ENCODE measurements at places on chromosomes 2 and 18. TPM values are rescaled to one million over a fixed set of nuclear protein-coding genes. Genes with fewer than 3 reads are reported as not detected.
A peak's percentile ranks its signal among the peaks of the same experiment; 100 is the strongest.

LRP1B gene
- total RNA-seq, result not detected

TTLL4 gene
- 6.3 TPM for total RNA-seq

GCKR gene
- total RNA-seq, result not detected

KCNG2 gene
- total RNA-seq, result 3.8 TPM

WNT6 gene
- 0.14 TPM for total RNA-seq

KLHL14 gene
- not detected for total RNA-seq

CD226 gene
- 0.31 TPM for total RNA-seq

TLX2 gene
- total RNA-seq, result not detected

PID1 gene
- not detected for total RNA-seq

ALPP gene
- 6.2 TPM for total RNA-seq

GAREM1 gene
- not detected for total RNA-seq

DNA sequence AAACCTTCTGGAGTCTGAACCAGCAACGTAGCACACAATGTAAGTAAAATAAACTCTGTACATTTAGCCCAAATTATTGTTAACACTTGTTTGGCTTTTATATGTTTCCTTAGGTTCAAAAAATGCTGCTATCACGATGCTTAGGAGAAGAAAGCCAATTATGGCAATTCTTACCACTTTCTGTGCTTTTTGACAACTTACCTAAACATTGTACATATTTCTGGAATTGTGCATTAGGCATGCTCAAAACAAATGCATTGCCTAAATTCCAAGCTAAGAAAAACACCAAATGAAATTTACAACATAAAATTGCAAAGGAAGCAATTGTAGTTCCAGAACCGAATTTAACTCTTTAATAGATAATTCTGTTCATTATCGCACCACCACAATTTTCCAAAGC is 585.6 kb upstream of the DSEL start:
- DNase-seq, result no peak

DNA sequence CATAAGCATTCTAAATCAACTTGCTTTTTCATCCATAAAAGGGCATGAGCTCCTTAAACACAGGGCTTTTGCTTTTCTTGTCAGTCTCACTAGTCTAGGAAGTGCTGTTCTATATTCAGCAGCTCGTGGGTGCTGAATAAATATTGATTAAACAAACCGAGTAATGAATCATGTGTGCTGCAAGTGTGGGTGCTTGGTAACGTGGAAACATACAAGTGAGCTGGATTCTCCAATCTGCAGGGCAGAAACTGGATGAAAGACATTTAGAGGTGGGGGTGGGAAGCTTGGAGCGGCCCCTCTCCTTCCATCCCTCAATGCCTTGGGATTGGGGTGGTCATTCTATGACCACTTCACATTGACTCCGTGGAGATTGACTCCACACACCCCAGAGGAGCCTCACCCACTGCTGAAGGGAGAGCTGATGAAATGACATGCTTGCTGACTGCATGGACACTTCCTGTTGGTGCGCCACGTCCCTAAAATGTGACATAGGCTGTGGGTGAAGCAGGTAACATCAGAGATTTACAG is 114.6 kb downstream of the DOCK10 start:
- no peak for DNase-seq

DNA sequence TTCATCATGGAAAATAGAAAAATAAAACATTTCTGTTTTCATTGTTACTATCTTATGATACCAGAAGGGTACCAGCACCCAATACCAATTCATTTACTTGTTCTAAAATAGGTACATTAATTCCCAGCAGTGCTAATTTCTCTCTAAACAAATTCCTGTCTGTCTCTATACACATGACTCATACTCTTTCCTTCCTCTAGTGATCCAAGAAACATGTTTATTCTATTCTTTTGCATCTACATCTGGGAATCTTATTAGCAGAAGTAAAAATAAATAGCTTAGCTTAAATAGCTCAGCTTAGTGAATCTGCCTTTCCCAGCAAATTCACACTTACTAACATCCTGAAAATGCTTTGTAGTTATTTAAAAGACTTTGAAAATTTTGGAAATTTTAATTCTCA is 84.5 kb upstream of the MAPRE2 start:
- no peak for DNase-seq

DNA sequence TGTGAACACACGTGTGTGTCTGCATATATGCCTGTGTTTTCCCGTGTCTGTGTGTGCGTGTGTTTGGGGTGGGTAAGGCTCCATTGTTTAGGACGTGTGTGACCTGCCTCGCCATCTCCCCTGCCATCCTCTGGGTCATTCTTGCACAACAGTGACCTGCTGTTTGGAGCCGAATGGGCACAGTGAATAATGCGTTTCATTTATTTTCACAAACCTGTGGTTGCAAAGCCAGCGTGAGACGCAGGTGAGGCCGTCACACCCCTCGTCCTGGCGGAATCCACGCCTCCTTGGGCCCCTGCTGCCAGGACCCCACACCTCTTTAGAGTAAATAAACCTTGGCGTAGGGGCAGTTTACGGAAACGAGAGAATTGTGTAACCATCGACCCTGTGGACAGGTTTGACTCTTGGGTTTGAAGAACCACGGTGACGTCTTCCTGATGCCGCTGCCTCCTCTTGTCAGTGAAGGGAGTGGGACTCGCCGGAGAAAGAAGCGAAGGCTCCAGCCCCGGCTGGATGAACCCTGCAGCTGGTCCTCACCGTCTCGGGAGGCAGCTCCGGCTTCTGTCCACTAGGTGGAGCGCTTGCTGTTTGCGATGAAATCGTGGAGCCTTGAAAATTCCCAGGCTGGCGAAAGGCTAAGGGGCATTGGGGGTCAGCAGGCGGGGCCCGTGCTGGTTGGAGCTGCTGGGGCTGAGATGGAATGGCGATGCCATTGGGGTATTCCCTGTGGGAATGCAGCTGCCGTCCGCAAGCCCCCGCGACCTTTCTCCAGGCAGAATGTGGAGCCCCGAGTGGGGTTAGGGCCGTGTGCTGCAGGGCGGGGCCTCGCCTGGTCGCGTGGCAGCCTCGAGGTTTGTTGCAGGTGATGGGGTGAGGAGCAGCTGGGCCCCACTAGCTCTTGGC is 81.1 kb downstream of the RTP5 start:
- DNase-seq, result peak; percentile 67

GRCh38 chr2:62741954-62742722 is 36.6 kb downstream of the EHBP1 start:
- no peak for DNase-seq

DNA sequence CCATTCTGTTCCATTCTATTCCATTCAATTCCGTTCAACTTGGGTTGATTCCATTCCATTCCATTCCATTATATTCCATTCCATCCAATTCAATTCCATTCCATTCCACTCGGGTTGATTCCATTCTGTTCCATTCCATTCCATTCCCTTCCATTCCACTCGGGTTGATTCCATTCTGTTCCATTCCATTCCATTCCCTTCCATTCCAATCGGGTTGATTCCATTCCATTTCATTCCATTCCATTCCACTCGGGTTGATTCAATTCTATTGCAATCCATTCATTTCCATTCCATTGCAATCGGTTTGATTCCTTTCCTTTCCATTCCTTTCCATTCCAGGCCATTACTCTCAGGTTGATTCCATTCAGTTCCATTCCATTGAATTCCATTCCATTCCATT is 1138.4 kb downstream of the RPIA start:
- no peak for DNase-seq

DNA sequence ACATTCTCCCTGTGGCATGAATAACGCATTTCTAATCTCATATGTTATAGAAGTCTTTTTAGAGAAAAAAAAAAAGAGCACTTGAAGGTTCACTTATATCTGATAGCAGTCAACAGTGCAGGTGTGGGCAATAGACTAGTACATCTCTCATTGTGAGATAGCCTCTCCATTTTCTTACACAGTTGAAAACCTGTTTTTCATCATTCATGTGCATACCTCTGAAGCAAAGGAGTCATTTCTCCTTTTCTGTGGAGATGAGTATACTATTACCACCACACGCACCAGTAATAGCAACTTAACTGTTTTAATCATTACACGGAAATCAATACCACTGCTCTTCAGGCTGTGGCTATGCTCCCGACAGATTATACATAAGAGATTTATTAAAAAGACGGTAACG is 1653.3 kb upstream of the TMEFF2 start:
- DNase-seq, result no peak

GRCh38 chr2:240226672-240227537 is 86.4 kb upstream of the OTOS start:
- no peak for DNase-seq

DNA sequence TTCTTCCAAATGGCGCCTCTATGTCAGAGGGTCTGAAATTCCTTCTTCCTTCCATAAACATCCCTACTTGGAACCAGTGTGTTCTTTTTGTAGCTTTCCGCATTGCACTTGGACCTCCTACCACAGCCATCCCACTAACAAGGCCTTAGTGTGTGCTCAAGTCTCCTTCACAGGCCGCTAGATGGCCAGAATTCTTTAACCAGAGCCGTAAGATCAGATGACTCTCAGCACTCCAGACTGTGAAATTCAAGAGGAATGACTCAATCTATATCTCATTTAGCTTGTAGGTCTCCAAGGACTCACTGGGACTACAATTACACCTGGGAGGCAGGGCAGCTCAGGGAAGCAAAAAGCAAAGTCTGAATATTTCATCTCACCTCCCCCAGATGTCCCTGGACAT is 298.9 kb downstream of the EIPR1 start:
- DNase-seq, result no peak

- DNase-seq, result no peak
Observed at GRCh38 chr18:51253476-51253875, 56.0 kb upstream of the MEX3C start.

- DNase-seq, result peak; percentile 79
Observed at GRCh38 chr18:55489034-55489986, 98.7 kb downstream of the TCF4 start.

DNA sequence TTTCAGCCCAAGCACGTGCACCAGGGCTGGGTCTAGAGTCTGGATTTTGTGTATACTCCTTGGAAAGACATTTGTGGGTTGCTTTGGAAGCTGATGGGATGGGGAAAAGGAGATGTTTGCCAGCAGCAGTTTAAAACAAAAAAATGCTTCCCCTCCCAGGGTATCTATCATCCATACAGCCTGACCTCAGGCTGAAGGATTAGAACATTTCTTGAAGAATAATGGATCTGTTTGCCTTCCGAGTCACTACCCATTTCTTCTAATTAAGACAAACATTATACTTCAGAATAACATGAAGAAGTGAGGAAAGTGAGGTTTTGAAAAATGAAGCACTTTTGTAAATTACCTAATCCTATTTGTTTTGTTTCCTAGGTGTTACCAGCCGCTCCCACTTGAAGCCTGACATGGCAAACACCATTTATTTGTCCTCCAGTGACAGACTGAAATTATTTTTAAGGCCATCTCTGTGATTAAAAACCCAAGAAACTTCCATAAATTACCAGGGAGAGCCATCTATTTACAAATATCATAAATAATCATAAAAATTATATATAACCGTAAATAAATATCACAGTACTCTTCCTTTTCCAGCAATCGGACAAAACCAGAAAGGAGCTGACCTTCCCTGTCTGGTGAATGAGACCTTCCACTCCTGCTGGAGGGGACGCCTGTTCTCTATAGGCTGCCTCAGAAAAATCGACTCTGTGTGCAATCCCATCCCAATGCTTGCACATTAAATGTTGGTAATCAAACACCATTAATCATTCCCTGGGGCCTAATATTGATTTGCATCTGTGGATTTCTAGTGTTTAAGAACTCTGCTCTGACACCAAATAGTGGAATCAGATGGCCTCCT is 106.8 kb downstream of the C1D start:
- no peak for DNase-seq

- DNase-seq, result no peak
Observed at GRCh38 chr2:6933911-6934310, 16.7 kb downstream of the RNF144A start.

DNA sequence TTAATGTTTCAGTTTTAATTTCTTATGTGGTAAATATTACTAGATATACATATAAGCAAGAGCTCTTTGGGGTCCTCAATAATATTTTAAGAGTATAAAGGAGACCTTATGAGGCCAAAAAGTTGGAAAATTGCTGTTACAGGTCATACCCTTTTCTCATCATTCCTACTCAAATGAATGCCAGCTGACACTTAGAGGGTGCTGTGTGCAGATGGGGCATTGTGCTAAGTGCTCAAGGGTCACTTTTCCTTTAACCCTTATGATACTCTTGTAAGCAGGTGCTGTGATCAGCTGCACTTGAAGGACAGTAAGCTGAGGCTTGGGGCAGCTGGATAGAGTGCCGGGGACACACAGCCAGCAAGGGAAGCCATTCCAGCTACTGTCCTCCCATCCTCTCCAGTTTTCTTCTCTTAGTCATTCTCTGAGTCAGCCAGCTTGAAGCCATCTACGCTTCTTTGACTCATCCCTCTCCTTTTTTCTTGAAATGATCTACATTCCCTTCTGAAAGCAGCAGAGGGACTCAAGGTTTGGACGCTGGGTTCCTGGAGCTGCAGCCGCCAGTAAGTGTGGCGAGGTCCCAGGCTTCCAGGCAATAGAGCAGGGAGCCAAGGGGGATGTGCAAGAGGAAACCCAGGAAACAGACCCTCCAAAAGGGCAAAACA is 42.0 kb upstream of the CREB1 start:
- DNase-seq, result no peak

- no peak for DNase-seq
Observed at GRCh38 chr2:177281400-177282180, 17.1 kb upstream of the NFE2L2 start.

DNA sequence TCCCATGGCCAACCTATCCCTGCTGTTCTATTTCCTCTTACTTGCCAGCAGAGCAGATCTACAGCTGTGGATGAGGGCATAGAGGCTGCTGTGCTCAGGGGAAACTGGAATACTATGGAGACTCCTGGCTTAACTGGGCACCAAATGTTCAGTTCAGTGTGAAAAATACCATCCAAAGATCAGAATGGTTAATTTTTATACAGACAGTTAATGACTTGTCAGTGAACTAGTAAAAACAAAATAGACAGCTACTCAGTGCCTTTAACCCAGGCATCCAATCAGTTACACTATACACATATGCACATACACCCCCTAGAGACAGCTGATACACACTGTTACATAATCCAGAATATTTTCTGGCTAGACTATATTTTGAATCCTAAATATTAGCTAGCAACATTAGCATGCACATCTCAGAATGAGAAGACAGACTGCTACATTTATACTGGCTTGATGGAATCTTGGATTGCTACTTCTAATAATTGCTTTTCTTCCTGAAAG is 59.1 kb upstream of the WIPF1 start:
- DNase-seq, result no peak

- no peak for DNase-seq
Observed at GRCh38 chr2:121342751-121343150, 57.7 kb upstream of the TFCP2L1 start.

- DNase-seq, result no peak
Observed at GRCh38 chr2:26687801-26688200, 4.7 kb upstream of the KCNK3 start.

DNA sequence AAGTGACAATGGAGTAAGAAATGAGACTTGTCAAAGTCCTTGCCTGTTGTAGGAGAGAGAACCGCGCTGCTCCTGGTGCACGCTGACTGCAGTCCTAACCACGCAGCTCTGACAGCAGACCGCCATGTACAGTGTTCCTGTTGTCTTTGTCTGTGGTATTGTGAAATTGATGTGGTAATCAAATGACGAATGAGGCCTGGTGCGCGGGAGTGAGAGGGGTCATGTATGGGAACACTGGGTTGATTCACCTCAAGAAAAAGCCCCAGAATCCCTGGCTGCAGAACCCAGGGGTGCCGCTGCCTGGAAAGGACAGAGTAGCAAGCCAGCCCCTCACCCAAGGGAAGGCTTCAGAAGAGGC is 64.0 kb downstream of the INPP4A start:
- DNase-seq, result no peak

- DNase-seq, result no peak
Observed at GRCh38 chr2:29322011-29322410, 206.8 kb downstream of the CLIP4 start.

All from G401 (cell line).